ENCODE measurements at places on chromosomes 13 and 19. TPM values are rescaled to one million over a fixed set of nuclear protein-coding genes. Genes with fewer than 3 reads are reported as not detected.

- no peak for DNase-seq
Observed at GRCh38 chr19:5436106-5436947, 18.9 kb upstream of the ZNRF4 start.

DNA sequence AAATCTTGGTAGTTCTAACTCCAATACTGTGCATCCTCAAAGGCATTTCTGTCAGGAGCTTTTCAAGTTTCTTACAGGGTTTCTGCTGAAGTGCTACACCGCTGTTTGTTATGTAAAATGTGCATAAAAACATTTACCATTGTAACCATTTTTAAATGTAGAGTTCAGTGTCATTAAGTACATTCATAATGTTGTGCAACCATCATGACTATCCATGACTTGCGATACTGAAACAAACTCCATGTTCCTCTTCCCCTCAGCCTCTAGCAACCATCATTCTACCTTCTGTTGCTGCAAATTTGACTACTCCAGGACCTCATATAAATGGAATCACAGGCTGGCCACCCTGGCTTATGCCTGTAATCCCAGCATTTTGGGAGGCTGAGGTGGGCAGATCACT is 14.4 kb upstream of the SLC25A42 start:
- no peak for DNase-seq

GRCh38 chr13:99085139-99085807 is 107.4 kb upstream of the DOCK9 start:
- no peak for DNase-seq

- no peak for DNase-seq
Observed at GRCh38 chr19:7187605-7188339, 106.4 kb downstream of the INSR start.

DNA sequence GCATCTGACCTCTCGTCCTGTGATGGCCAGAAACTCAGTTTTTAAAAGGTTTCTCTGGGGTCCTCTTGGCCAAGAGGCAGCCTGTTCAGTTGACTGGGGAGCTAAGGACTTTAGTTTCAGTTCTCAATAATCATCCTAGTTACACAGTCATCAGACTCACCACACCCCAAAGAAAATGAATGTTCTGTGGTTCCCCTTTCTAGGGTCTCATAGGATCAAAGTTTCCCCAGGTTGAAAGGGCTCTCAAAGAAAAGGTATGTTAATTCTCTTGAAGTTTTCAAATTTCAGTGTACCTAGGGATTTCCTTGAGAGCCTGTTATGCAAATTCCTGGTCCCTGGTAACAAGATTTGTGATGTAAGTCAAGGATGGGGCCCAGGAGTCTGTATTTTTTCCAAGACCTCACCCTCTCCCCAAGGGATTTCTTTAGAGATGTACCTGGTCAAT is 94.9 kb downstream of the FAM216B start:
- no peak for DNase-seq

DNA sequence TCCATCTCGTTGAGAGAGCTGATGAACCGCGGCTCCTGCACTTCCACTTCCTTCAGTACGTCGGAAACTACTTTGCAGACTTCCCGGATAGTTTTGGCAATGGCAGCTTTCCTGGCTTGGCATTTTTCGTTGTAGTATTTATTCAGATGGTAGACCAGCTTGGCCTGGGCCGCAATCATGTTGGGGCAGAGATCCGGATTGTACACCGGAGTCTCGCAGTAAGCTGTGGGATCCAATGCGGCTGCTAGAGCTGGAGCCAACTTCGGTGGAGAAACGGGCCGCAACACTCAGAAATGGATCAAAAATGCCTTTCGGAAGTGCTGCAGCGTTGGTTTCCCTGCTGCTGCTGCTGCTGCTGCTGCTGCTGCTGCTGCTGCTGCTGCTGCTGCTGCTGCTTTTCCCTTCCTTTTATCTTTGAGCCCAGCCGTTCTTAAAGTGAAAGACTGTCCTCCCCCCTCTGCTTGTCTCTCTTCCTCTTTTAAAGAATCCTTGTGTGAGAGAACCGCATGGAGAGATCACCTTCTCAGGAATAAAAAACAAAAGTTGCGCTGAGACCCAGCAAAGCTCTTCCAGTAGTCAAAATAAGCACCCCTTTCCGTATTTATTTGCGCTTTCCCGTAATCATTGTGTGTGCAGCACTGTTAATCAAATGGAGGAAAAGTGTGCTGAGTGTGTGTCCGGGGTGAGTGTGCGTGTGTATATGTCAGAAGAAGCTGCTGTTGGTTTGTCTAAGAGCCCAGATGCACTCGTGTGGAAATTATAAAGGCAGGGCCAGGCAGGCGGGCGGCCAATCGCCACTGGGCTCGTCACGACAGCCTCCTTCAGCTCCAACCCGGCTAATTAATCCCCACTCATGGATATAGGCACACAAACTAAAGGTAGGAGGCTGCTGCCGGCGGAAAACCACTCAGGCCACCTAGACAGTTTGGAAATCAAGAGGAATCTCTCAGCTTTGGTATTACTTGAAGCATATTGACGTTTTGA is at the start of gene MAB21L1:
MAB21L1 (minus strand) TSS at position 730 of the 984 bp plus-strand sequence; CDS start at position 179, 551 bp downstream.
- DNase-seq = no peak

DNA sequence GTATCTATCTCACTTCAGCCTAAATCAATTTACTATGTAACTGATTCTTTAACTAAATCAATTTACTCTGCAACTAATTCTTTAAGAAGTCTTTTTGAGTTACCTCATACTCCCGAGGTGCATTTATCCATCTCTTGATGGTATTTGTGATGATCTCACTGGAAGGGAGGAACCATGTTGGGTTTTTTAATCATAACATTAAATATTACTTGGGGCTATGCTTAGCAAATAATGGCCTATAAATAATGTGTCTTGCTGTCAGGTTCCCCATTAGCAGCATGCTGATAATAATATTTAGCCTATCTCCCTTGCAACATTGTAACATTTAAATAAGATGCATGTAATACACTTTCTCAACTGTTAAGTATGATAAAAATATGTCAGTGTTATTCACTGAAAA is 411.3 kb downstream of the SLITRK1 start:
- no peak for DNase-seq

DNA sequence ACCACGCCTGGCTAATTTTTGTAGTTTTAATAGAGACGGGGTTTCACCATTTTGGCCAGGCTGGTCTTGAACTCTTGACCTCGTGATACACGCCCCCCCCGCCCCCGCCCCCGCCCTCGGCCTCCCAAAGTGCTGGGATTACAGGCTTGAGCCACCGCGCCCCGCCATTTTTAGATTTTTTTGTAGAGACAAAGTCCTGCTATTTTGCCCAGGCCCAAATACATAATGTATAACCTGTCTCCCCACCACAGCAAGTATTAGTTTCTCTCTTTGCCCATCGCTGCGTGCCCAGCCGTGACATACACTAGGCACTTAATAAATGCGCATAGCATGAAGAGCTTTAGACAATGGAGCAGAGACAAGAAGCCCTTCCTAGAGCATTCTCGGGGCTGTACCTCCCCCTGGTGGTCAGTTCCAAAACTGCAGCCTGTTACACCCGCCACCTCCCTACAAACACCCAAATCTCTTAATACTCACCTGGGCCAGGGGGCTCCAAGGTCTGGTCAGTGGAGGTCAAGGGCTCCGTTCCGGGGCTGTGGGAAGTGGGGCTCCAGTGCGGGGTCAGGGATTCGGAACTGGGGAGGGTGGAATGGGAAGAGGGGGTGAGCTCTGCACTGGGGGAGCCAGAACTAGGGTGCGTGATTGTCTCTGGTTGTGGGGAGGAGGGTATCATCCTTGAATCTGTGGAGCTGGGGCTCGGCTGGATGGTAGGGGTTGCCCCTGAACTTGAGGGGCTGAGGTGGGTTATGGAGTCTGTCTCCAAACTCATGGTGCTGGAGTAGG is 22.5 kb downstream of the IQCN start:
- no peak for DNase-seq

DNA sequence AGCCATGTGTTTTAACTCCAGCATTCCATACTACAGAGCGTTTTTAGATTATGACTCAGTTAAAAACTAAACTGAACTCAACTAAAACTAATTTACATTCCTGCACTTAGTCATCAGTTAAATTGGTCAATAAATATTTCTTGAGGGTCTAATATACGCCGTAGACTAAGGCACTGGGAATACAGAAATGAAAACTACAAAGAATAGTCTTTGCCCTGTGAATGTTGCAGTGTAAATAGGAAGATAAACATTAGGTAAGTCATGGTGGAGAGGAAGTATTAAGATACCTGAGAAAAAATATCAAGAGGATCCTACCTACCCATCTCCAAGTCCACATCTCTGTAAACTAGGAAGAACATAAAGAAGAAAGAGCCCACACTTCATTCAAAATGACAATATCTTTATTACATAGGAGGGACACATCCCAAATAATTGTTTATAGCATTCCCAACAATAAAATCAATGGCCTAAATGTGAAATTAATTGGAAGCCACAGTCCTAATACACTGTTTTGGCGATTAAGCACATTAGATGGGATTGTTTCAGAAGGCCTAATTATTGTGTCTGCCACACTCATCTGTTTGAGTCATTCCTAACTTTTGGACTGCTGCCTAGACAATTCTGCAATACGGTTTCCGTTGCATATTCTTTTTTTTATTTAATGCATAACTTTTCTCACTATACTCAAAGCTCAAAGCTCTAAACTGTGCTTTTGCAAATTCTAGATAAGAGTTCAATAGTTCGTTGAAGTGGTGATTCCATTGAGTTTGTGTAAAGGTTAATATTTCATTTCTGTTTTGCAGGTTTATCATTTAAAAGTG is 52.9 kb downstream of the MBNL2 start:
- peak; percentile 74 for DNase-seq

DNA sequence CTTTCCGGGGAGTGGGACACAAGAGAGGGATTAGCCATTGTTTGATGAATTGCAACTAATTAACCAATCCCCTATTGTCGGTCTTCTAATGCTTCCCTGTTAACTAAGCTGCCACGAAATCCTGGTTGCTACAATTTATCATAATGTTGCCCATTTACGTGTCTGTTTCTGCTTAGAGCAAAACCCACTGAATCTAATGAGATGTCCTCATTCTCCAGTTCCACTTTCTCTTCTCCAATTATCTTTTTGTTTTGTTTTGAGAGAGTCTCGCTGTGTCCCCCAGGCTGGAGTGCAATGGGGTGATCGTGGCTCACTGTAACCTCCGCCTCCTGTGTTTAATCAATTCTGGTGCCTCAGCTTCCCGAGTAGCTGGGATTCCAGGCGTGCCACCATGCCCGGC is 5.2 kb upstream of the DPP9 start:
- DNase-seq = no peak

GRCh38 chr19:46980761-46981160 is 38.9 kb upstream of the NPAS1 start:
- DNase-seq = no peak

DNA sequence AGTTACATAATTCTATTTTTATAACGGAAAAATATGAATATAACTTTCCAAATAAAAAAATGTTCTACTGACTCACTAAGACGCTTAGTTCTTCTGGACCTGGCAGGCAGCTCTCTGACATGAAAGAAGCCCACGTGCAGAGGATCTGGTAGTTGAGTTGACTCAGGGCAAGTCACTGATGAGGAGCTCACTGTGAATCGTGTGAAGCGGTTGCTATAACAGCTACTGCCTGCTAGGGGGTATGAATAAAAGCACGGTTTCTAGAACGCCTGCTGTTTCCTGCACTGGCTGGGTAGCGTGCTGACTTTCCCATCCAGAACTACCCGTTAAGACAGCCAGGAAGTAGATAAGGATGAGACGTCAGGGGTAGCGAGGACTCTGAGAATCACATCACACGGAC is 54.7 kb upstream of the WASF3 start:
- no peak for DNase-seq

DNA sequence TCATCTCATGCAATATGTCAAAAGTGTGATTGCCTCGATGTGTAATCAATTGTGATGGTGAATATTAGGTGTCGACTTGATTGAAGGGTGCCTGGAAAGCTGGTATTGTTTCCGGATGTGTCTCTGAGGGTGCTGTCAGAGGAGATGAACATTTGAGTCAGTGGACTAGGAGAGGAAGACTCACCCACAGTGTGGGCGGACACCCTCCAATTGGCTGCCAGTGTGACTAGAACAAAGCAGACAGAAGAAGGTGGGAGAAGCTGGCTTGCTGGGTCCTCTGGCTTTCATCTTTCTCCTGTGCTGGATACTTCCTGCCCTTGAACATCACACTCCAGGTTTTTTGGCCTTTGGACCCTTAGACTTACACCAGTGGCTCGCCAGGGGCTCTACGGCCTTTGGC is 15.5 kb upstream of the CABP5 start:
- no peak for DNase-seq

- no peak for DNase-seq
Observed at GRCh38 chr13:85486663-85487062, 312.6 kb downstream of the SLITRK6 start.

DNA sequence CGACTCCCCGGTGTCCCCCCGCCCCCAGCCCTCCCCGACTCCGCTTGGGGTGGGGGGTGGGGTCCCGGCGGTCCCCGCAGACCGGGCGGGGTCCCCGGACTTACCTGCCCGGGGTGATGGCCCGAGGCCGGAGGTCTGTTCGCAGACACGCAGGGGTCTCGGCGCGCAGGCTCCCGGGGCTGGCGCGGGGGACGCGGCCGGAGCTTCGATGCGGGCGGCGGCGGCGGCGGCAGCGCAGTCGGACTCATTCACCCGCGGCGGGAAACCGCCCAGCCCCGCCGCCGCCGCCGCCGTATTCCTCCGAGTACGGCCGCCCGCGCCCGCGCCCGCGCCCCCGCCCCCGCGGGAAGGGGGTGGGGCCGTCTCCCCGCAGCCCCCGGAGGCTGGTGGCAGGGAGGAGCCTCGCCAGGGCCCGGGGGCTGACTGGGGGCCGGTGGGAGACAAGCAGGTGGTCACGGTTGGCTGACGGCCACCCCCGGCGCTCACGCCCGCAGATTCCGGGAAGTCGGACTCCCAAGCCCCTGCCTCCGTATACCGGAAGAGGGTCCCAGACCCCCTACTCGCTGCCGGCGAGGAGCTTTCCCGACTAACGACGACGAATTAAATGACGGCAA is at the start of gene C2CD4C:
C2CD4C (minus strand) TSS at position 246 of the 614 bp plus-strand sequence. CDS start 786 bp downstream, outside the sequence.
- DNase-seq = no peak

DNA sequence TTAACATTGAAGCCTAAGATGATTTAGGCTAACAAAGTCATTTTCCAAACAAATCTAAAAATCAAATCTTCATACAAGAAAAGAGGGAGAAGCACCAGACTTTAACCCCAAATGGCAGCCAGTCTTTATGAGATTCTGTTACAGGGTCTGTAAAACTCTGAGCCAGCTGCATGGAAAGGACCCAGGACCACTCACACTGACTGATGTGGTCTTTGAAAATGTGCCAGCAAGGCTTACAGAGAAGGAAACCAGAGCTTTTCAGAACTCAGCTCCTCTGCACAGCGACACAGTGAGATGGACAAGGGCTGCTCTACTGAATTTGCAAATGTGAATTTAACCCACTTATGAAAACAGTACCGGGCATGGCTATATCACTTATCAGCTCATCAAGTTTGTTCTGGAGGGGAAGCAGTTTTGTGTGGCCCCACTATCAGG is 98.8 kb upstream of the SERP2 start:
- DNase-seq = no peak

Gene ZNF544
- 54.5 TPM for total RNA-seq

Gene ABCA7
- 9.7 TPM for total RNA-seq

Gene DHRS12
- 2.4 TPM for total RNA-seq

Gene ATP8A2
- 3.2 TPM for total RNA-seq

Gene ELAVL3
- not detected for total RNA-seq

Gene FLT3LG
- 2.5 TPM for total RNA-seq

Gene MEDAG
- 0.17 TPM for total RNA-seq

Gene LHB
- total RNA-seq = 3.6 TPM

Gene FGF21
- not detected for total RNA-seq

Gene KCNN1
- total RNA-seq = not detected

Gene KIR2DL4
- total RNA-seq = not detected

All from epithelial cell of proximal tubule (primary cell).